ENCODE measurements at places on chromosomes 12 and 14. TPM values are rescaled to one million over a fixed set of nuclear protein-coding genes. Genes with fewer than 3 reads are reported as not detected.

- no peak for DNase-seq
- H3K4me1 ChIP-seq, result no peaks in the 10 kb centered on the region
- H3K27ac ChIP-seq, result no peak overlapping the region
- no peak overlapping the region for H3K4me3 ChIP-seq
Measured at GRCh38 chr14:105879867-105880561, 353.6 kb downstream of the TMEM121 start.

GRCh38 chr14:51211149-51211548 lies 28.9 kb upstream of the TMX1 start:
- DNase-seq, result no peak
- peaks cover 10% of the 10 kb centered on the region for H3K27me3 ChIP-seq
- no peak overlapping the region for H3K4me3 ChIP-seq
- H3K4me1 ChIP-seq, result no peaks in the 10 kb centered on the region
- H3K27ac ChIP-seq, result no peak overlapping the region

DNA sequence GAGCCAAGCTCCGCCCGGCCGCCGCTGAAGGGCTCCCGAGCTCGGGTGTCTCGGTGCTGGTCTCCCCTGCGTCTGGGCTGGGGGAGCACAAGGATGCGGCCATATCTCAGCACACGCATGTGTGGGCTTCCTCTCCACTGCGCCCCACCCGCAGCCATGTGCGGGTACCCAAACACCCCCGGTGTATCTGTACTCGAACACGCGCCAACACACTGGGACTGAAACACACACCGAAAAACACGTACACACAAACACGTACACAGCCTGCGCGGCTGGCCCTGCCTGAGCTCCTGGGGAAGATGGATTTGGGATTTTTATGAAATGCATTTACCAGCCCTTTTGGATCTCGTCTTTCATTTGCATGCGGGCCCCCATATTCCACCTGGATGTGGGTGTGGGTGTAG lies 897 bp upstream of the TBX3 start:
- no peak overlapping the region for H3K27ac ChIP-seq
- peaks cover 85% of the 10 kb centered on the region for H3K27me3 ChIP-seq
- peaks cover 23% of the 10 kb centered on the region for H3K4me1 ChIP-seq

GRCh38 chr14:76829650-76830421 lies 3.6 kb downstream of the LRRC74A start:
- no peak for DNase-seq
- H3K36me3 ChIP-seq, result no peaks in the 10 kb centered on the region
- no peak overlapping the region for H3K27ac ChIP-seq
- H3K4me1 ChIP-seq, result no peaks in the 10 kb centered on the region

DNA sequence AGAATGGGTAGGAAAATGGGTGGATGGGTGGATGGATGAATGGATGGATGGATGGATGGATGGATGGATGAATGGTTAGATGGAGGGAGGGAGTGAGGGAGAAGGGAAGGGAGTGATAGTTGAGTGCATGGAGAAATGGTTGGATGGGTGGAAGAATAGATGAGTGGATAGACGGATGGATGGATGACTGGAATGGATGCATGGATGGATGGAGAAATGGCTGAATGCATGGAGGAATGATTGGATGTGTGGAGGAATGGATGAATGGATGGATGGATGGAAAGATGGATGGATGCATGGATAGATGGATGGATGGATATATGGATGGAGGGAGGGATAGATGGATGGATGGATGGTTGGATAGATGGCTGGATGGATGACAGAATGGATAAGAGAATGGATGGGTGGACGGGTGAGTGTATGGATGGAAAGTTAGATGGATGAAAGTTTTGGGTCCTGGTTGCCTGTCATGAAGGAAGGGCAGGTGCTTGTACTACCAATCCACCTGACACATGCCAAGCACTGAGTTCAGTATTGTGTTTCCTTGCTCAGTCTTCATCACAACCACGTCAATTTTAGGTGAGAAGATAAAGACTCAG lies 286.5 kb upstream of the RTL1 start:
- DNase-seq, result no peak
- no peak overlapping the region for H3K4me3 ChIP-seq
- H3K36me3 ChIP-seq, result no peaks in the 10 kb centered on the region

The PLEKHG7 gene
- total RNA-seq, result 3.4 TPM

The DUSP16 gene
- total RNA-seq, result 1.1 TPM

Data from activated B cell treated with CpG ODN at 0.5 μM for 24 hours (primary cell).